ENCODE measurements at places on chromosomes 13 and 19.
A peak's percentile ranks its signal among the peaks of the same experiment; 100 is the strongest.

- peaks cover 17% of the 10 kb centered on the region for H3K4me1 ChIP-seq
- H3K36me3 ChIP-seq = no peaks in the 10 kb centered on the region
- peak overlapping the region; percentile 56 for H3K4me3 ChIP-seq
- H3K27me3 ChIP-seq = no peaks in the 10 kb centered on the region
- peak; percentile 50 for DNase-seq
Observed at GRCh38 chr13:44404261-44405132, 30.9 kb downstream of the SERP2 start.

DNA sequence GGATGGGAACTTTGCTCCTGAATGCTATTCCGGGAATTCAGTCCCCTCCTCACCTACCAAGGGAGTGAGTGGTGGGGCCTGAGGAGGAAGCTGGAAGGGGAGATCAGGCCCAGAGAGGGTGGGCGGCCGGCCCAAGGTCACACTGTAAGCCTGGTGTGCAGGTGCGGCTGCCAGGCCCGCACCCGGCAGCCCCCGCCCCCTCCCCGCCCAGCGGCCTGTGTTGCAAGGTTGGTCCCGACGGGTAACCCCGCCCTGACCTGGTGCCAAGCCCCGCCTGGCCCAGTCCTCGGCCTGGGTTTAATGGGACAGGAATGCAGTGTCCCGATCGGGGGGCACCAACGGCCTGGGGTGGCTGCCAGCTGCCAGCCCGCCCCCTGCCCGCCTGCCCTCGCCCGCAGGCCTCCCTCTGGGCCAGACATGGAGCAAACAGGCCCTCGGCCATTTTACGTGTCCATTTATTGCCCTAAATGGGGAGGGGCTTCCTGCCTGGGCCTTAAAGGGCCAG is 5.5 kb downstream of the ZBTB7A start:
- H3K4me3 ChIP-seq = no peak overlapping the region
- DNase-seq = peak; percentile 73
- no peaks in the 10 kb centered on the region for H3K27me3 ChIP-seq
- peaks cover 4% of the 10 kb centered on the region for H3K36me3 ChIP-seq
- H3K27ac ChIP-seq = no peak overlapping the region
- H3K4me1 ChIP-seq = no peaks in the 10 kb centered on the region

- no peak for DNase-seq
- H3K4me3 ChIP-seq = peak overlapping the region; percentile 81
- H3K27me3 ChIP-seq = peaks cover 8% of the 10 kb centered on the region
- peaks cover 14% of the 10 kb centered on the region for H3K4me1 ChIP-seq
Observed at GRCh38 chr13:30862707-30863106, 43.4 kb upstream of the MEDAG start.

DNA sequence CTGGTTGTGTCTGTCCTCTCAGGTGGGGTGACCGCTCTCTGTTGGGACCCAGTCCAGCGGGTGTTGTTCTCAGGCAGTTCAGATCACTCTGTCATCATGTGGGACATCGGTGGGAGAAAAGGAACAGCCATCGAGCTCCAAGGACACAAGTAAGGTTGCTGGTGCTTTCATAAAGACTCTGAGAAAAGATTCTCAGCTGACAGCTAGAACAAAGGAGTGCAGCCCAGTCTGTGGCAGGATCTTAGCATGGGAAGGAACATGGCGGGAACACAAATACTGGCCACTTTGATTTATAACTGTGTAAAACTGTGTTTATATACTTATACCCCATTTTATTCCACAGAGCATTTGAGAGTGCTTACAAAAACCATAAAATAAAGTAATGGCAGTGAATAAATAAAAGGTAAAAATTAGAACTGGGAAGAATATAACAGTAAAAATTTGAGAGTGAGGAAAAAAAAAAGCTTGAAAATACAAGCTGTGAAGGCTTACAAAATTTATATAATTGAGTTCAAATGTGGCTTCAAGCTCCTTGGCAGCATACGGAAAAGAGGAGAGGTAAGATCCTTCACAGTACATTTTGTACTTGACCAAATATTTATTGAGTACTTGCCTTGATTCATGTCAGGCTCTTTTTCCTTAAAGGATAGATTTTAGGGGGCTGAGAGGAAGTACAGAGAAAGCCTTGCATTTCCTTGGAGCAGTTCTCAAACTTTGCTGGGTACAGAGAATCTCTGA is 64.8 kb downstream of the DHRS12 start:
- no peak for DNase-seq
- no peak overlapping the region for H3K27ac ChIP-seq
- H3K36me3 ChIP-seq = peaks cover 37% of the 10 kb centered on the region
- no peak overlapping the region for H3K4me3 ChIP-seq

DNA sequence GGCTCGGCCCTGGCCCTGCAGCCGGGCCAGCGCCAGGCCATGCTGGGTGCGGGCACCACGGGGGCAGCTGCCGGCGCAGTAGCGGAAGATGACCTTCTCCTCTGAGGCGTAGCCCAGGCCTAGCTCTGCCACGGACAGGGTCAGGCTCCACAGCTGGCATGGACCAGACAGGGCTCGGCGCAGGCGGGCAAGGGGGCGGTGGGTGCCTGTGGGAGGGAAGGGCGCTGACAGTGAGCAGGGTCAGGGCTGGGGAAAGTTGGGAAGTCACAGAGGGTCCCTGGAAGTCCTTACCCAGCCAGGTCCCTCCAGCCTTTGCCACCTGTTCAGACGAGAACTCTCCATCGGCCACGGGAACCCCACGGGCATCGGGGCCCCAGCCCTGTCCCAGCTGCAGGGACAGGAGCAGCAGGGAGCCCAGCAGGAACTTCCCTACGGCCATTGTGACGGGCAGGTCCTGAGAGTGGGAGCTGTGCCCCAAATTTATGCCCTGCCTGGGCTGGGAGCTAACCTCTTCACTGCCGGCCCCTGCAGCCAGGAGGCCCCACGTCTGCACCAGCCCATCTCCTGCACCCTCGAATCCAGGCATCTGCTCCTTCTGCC is at the start of gene PSPN:
Gene PSPN (minus strand): TSS at position 523 of the 600 bp plus-strand sequence. CDS start 84 bp downstream, at position 439.
- H3K27me3 ChIP-seq = no peaks in the 10 kb centered on the region
- no peak for DNase-seq
- H3K4me1 ChIP-seq = no peaks in the 10 kb centered on the region

DNA sequence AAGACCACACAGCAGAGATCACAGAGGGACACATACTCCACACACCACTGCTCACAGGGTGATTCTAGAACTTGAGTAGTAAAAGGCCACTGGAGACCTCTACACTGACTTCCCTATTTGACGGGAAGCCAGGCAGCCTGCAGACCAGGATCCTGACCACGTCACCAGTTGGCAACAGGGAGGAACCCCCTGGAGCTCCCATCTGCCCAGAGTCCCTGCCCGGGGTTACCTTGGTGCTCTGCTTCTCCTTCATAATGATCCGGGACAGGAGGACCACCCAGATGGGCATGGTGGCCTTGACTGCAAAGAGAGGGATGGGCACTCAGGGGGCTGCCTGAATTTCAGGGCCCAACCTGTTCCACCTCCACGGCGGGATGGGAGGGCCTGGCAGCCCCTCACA is 932 bp downstream of the SLC35E1 start:
- no peak for DNase-seq
- H3K27me3 ChIP-seq = no peaks in the 10 kb centered on the region
- H3K36me3 ChIP-seq = peaks cover 39% of the 10 kb centered on the region
- peak overlapping the region; percentile 88 for H3K4me3 ChIP-seq

- H3K27me3 ChIP-seq = no peaks in the 10 kb centered on the region
- H3K27ac ChIP-seq = no peak overlapping the region
- no peak for DNase-seq
Observed at GRCh38 chr13:48155848-48156247, 60.9 kb upstream of the MED4 start.

DNA sequence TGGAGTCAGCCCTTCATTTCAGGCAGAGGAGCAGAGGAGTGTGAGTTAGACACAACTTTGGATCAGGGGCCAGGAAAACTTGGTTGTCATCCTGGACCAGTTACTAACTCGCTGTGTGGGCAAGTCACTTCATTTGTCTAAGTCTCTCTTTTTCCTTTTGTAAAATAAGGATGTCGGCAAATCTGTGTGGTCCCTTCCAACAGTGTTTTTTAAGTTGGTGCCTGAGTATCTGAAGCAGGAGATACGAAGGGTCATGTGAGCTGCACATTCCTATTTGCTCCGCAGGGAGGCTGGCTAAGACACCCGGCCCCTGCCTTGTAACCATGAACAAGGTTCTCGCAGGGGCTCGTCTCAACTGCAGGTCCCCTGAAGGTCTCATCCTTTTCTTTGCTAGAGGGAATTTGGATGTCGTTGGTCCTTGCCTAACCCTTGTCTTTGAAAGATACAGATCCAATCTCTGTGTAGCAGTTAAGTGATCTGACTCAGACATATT is 64.3 kb downstream of the LRCH1 start:
- H3K27me3 ChIP-seq = no peaks in the 10 kb centered on the region
- H3K4me3 ChIP-seq = no peak overlapping the region
- H3K27ac ChIP-seq = no peak overlapping the region
- H3K36me3 ChIP-seq = no peaks in the 10 kb centered on the region
- no peak for DNase-seq
- H3K4me1 ChIP-seq = peaks cover 14% of the 10 kb centered on the region

GRCh38 chr13:39766464-39767158 is 111.1 kb downstream of the COG6 start:
- H3K4me1 ChIP-seq = no peaks in the 10 kb centered on the region
- H3K27ac ChIP-seq = no peak overlapping the region
- H3K27me3 ChIP-seq = no peaks in the 10 kb centered on the region
- no peak overlapping the region for H3K4me3 ChIP-seq
- DNase-seq = no peak

GRCh38 chr19:10158485-10158884 is 36.3 kb downstream of the DNMT1 start:
- no peaks in the 10 kb centered on the region for H3K4me1 ChIP-seq
- no peaks in the 10 kb centered on the region for H3K27me3 ChIP-seq
- no peak overlapping the region for H3K4me3 ChIP-seq
- H3K27ac ChIP-seq = no peak overlapping the region
- H3K36me3 ChIP-seq = peaks cover 55% of the 10 kb centered on the region

DNA sequence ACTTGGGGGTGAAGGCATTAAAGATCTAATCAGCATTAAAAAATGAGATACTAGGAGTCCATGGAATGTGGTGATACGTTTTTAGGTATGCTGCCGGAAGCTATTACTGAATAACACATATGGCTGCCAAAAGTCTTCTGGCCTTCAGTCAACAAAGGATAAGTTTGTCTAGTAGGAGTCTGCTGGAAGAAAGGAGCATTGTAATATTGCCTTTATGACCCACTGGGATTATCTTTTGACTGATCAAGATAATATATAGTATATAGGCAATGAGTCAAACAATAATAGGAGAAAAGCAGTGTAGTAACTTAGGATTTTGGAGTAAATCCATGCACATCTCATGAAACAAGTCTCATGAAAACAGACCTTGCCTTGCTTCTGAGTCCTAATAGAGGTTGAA is 295.4 kb downstream of the SLITRK6 start:
- no peaks in the 10 kb centered on the region for H3K27me3 ChIP-seq
- H3K27ac ChIP-seq = no peak overlapping the region
- H3K4me3 ChIP-seq = no peak overlapping the region
- DNase-seq = no peak
- no peaks in the 10 kb centered on the region for H3K36me3 ChIP-seq
- H3K4me1 ChIP-seq = no peaks in the 10 kb centered on the region

DNA sequence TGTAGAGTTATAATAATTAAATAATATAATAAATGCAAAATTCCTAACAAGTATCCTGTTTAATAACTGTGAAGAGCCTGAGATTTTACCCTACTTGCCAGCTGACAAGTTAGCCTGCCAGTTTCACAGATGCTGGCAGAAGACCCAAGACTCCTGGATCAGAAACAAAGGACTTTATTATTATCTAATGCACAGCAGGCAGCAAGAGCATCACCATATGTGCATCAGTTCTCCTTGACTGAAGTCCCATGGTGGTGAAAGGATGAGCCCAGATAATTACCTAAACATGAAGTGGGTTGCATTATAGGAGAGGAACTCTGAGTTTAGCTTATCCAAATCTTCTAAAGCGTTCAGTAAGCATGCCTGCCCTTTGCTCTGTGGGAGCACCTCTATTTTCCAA is 39.1 kb upstream of the MTIF3 start:
- no peaks in the 10 kb centered on the region for H3K36me3 ChIP-seq
- no peak for DNase-seq
- H3K4me1 ChIP-seq = peaks cover 6% of the 10 kb centered on the region
- no peaks in the 10 kb centered on the region for H3K27me3 ChIP-seq
- H3K4me3 ChIP-seq = no peak overlapping the region
- H3K27ac ChIP-seq = no peak overlapping the region

GRCh38 chr13:76954538-76954937 is 6.2 kb downstream of the ACOD1 start:
- no peak overlapping the region for H3K4me3 ChIP-seq
- DNase-seq = no peak

GRCh38 chr19:30062065-30062906 is 120.2 kb downstream of the URI1 start:
- no peaks in the 10 kb centered on the region for H3K4me1 ChIP-seq
- no peak overlapping the region for H3K27ac ChIP-seq
- DNase-seq = no peak
- no peaks in the 10 kb centered on the region for H3K27me3 ChIP-seq

DNA sequence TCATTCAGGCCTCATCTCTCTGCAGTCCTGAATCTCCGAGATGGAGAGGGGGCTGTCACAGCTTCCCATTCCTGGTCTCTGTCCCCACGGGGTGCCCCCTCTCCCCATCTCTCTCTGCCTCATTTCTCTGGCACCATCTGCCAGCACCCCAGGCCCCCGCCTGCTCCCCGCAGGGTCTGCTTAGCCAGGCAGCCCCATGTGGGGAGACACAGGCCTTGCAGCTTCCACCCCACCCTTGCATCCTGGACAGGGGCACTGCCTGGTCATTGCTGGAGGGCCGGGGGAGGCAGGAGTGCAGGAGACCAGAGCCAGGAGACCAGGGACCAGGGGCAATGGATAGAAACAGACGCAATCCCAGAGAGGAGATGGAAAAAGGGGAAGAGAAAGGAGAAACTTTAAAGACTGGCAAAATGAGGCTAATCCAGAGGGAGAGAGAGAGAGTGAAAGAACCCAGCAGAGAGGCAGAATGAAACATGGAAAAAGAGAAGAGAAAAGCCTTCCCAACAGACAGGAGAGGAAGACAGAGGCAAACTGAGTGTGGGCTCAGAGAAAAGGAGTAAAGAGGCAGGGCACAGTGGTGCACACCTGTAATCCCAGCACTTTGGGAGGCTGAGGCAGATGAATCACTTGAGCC is 8.8 kb upstream of the GIPR start:
- no peak for DNase-seq
- no peaks in the 10 kb centered on the region for H3K36me3 ChIP-seq
- no peaks in the 10 kb centered on the region for H3K4me1 ChIP-seq
- no peak overlapping the region for H3K27ac ChIP-seq
- no peak overlapping the region for H3K4me3 ChIP-seq

- no peaks in the 10 kb centered on the region for H3K27me3 ChIP-seq
- peak overlapping the region; percentile 90 for H3K4me3 ChIP-seq
- no peak overlapping the region for H3K27ac ChIP-seq
- peaks cover 31% of the 10 kb centered on the region for H3K36me3 ChIP-seq
- H3K4me1 ChIP-seq = no peaks in the 10 kb centered on the region
Observed at GRCh38 chr19:10105509-10106099, 558 bp upstream of the PPAN start.
